Spleen (tissue), 13 donors: ENCODE measurements at places on chromosomes 2 and 18. TPM values are rescaled to one million over a fixed set of nuclear protein-coding genes. Genes with fewer than 3 reads are reported as not detected.

MROH2A gene
- polyA plus RNA-seq = not detected

DUSP11 gene
- polyA plus RNA-seq = 25.3 TPM

C2orf78 gene
- polyA plus RNA-seq = not detected

VAMP8 gene
- polyA plus RNA-seq = 401 TPM

FOXD4L1 gene
- polyA plus RNA-seq = not detected

GTF2A1L gene
- polyA plus RNA-seq = 1.1 TPM

LOXL3 gene
- 1.8 TPM for polyA plus RNA-seq

ZNF804A gene
- 0.29 TPM for polyA plus RNA-seq

GALNT3 gene
- 7.8 TPM for polyA plus RNA-seq

POTEI gene
- not detected for polyA plus RNA-seq

PRKCE gene
- 2.5 TPM for polyA plus RNA-seq
